ENCODE measurements at places on chromosomes 3 and 15.

- DNase-seq: peak; percentile 13
These were observed at the start of gene ALDH1L1 for GRCh38 chr3:126180477-126181397. Gene ALDH1L1, minus strand, starts transcription at chr3:126180586. Its CDS starts 19,607 bp downstream, at chr3:126160979.

DNA sequence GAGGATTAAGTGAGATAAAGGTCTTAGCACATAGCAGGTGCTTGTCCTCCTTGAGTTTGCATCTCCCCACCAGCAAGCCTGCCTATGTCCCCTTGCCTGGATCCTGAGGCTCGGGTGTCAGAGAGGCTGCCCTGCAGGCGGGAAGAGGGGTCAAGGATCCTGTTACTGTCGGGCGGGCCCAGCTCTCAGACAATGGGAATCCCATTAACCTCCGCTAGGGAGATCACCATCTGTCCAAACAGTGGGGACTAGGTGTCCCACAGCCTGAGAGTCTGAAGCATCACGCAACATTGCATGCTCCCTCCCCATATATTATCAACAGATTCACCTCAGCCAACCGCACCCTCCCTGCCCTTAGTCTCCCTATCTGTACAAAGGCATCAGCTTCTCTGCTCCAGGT is 151.4 kb downstream of the FBLN2 start:
- no peak for DNase-seq

DNA sequence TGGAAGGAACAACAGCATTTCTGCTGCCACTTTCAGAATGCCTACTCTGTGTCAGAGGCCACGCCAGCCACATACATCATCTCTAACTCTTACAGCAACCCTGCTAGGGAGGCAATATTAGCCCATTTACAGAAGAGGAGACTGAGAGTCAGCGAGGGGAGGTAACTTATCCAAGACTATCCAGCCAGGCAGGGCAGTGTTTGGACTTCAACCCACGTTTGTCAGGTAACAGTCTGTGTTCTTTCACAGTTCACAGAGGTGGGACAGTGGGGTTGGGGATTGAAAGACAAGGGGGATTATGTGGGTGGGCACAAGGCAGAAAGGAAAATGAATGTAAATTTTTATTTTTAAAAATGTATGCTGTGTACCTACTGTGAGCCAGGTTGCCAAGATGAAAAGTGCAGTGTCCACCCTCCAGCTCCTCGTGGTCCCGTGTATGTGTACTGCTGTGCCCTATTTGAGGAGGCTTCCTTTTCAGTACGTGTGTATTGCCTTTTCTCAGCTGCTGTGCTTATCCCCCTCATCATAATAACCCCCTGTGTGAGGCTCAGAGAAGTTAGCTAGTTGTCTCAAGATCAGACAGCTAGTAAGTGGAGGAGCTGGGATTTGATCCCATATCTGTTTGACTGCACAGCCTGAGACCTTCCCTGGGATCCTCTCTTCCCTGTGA is 16.5 kb upstream of the ATP2B2 start:
- no peak for DNase-seq

GRCh38 chr3:126671521-126671920 is 16.6 kb upstream of the TXNRD3 start:
- no peak for DNase-seq

GRCh38 chr3:123372686-123373473 is 76.0 kb downstream of the ADCY5 start:
- no peak for DNase-seq

DNA sequence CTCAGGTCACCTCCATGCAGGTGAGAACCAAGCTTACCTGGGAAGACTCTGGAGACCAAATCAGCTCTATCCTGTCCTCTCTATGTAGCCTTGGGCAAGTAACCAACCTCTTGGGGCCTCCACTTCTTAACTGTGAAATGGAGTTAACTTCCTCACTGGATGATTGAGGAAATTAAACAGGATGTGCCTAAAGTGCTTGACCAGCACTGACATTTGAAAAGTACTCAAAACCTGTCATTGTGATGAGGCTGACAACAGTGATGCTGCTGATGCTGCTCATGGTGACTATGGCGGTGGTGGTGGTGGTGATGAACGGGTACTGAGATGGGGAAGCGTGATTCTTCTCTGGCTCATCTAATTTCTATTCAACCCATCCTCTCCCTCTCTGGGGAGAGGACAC is 22.3 kb downstream of the VIPR1 start:
- DNase-seq: no peak

- DNase-seq: no peak
These were observed 5.1 kb upstream of the LTF start for GRCh38 chr3:46469680-46470357.

- DNase-seq: no peak
These were observed 226.2 kb downstream of the SLCO3A1 start for GRCh38 chr15:92079647-92080255.

DNA sequence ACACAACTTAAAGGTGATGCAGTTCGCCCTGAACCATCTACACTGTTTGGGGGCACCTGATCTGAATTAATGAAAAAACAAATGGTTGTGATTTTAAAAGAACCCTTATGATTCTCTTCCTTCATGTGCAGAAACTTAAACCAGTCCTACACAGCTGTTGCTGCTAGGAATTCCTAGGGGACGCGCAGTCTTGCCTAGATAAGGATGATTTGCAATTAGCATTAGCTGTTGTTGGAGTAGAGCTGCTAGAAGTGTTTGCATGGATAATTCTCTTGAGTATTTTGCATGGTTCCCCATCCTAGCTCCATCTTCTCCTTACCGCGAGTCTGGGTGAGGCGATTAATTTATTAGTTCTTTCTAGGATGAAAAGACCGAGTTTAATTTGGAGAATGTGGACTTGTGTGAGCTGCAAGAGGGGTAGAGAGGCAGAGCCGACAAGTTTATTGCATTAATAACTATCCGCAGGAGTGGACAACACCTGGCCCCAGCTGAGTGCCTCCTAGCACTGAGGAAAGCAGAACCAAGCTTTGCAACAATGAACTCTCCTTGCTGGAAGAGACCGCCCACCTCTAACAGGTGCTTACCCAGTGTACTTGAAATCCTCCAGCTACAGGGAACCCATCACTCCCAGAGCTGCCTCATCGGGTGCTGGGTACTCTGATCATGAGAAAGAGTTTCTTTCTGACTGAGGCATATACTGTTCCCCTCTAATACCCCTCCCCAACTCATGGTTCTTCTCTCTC is 75.0 kb upstream of the WNT7A start:
- no peak for DNase-seq

DNA sequence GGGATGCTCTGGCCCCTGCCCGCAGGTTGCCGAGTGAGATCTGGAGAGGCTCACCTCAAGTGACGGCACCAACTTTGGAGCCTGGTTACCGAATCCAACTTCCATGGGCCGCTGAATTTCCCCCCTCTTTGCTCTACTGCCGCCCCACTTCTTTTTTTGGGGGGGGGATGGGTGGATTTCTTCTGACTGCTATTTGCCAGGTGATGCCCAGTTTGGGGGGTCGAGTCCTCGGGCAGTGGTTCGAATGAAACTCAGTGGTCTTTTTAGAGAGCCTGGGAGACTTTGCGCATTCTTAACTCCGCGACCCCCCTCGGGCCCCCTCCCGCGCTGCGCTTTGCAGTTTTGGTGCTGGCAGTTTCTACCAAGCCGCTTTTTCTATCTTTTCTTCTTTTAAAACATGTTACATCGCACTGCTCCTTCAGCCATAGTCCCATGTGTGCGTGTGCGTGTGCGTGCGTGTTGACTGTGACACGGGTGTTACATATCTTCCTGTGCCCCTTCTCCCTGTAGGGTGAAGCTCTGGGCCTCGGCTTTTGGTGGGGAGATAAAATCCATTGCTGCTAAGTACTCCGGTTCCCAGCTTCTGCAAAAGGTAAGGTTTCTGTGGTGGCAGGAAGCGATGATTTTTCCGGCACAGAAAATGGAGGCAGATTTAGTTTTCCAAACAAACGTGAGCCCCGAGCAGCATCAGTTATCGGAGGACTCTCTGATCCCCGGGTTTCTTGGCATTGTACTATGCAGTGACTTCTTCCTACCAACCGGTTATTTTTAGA is 837 bp downstream of the CACNA2D3 start:
- DNase-seq: no peak

DNA sequence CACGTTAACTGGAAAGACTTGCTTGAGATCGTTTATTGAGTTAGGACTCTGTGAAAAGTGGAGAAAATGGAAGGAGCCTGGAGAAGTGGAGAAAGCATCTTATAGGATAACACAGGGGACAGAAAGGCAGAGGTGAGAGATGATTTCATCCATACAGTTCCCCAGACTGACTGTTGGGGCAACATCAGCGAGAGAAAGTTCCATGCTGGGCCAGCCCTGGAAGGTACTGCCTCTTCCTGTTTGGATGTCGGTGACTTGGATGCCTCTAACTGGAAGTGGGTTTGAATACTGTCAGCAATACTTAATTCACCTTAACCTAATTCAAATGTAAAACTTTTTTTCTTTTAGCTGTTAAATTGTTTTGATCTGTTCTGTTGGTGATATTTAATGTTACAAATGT is 32.3 kb downstream of the ATP13A5 start:
- DNase-seq: no peak

- DNase-seq: no peak
These were observed 965 bp upstream of the SLC38A3 start for GRCh38 chr3:50203809-50204803.

- DNase-seq: no peak
These were observed 54.7 kb upstream of the SLCO2A1 start for GRCh38 chr3:134084242-134084950.

DNA sequence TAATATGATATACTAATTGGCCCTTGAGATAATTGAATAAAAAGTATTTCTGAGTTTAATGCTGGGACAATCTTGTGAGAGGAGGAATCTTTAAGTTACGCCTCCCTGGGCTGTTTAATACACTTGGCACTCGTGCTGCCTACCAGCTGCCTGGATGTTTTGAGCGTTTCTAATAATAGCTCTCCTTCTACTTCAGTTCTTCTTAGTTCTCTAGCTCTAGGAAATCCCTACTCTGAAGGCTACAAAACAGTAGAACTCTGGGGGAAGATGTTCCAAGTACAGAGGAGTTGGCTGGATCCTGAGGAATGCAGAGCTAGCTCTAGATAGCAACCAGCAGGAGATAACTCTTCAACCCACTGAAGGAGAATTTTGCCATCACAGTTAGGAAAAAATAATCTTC is 3.5 kb downstream of the NAALADL2 start:
- DNase-seq: no peak

DNA sequence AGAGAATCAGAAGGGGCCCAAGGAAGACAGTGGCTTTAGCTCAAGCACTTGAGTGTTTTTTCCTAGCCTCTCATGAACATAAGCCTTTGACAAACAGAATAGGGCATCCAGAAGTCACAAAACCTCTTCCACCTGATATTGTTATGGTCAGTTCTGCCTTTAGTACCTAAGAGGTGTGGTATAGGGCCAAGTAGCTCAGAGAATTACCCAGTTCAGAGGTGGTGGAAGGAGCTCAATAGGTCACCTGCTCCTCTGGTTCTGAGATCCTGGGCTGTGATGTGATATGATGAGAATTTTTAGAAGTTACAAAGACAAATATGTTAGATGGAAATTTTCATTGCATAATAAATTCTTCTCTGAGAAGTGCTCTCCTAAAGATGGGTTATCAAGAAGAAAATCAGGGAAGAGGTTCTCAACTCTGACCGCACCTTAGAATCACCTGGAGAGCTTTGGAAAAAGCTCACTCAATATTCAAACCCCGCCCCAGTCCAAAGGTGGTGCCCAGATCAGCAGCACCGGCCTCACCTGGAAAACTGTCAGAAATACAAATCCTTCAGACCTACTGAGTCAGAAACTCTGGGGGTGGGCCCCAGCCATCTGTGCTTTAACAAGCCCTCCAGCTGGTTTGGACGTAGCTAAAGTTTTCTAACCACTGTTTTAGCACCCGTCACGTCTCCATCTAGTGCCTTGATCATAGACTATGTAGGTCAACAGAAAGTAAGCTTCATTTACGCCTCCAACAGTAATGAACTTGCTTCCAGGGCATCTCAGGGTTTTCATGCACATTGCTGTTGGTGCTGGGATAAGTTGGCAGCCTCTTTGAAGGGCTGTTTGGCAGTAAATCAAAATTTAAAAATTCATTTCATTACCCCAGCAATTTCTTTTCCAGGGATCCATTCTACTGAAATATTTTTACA is 101.3 kb downstream of the MYH15 start:
- no peak for DNase-seq

DNA sequence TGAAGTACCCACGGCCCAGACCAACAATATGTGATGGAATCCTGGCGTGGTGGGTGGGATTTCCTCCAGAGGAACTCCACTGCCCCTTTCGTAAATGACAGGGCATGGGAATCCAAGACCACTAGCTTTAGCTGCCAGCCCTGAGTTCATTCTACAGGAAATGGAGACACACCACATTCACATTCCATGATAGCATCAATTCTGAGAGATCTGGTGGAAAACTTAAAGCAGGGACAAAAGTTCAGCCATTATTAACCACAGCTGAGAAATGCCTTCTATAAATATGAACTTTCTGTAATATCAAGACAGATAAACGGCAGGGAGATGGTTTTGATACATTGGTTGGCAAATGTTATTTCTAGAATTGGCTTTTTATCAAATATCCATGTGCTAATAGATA is 98.2 kb downstream of the FBN1 start:
- DNase-seq: peak; percentile 66

Data from GM23248 (cell line).